ENCODE measurements at places on chromosomes 7 and 10. TPM values are rescaled to one million over a fixed set of nuclear protein-coding genes. Genes with fewer than 3 reads are reported as not detected.

- no peaks in the 10 kb centered on the region for H3K36me3 ChIP-seq
- H3K27me3 ChIP-seq = no peaks in the 10 kb centered on the region
- no peak overlapping the region for H3K27ac ChIP-seq
- H3K4me3 ChIP-seq = no peak overlapping the region
- peaks cover 12% of the 10 kb centered on the region for H3K4me1 ChIP-seq
Measured at GRCh38 chr10:76885816-76886215, 751.8 kb downstream of the KCNMA1 start.

DNA sequence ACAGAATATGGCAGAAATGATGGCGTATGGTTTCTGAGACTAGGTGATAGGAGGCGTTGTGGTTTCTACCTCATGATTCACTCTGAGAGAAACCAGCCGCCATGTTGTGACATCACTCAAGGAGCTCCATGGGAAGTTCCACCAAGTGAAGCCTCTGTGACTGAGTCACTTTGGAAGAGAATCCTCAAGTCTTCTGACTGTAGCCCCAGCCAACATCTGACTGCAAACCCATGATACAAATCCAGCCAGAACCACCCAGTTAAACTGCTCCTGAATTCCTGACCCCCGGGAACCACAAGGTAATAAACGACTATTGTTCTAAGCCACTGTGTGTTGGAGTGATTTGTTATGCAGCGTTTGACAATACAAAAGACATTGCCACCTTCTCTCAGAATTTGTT is 91.1 kb upstream of the CARD11 start:
- no peak overlapping the region for H3K4me3 ChIP-seq
- no peaks in the 10 kb centered on the region for H3K4me1 ChIP-seq
- H3K36me3 ChIP-seq = no peaks in the 10 kb centered on the region
- DNase-seq = no peak
- H3K27ac ChIP-seq = no peak overlapping the region
- no peaks in the 10 kb centered on the region for H3K27me3 ChIP-seq

GRCh38 chr7:99762680-99763327 is 21.2 kb downstream of the CYP3A4 start:
- no peaks in the 10 kb centered on the region for H3K27me3 ChIP-seq
- no peaks in the 10 kb centered on the region for H3K4me1 ChIP-seq
- H3K36me3 ChIP-seq = no peaks in the 10 kb centered on the region
- no peak overlapping the region for H3K4me3 ChIP-seq

- no peaks in the 10 kb centered on the region for H3K36me3 ChIP-seq
- no peak overlapping the region for H3K4me3 ChIP-seq
- no peak for DNase-seq
- peaks cover 11% of the 10 kb centered on the region for H3K4me1 ChIP-seq
- H3K27ac ChIP-seq = peak overlapping the region; percentile 6
Measured at GRCh38 chr10:86964061-86964846, 4.0 kb upstream of the ADIRF start.

Gene ADGRA1
- total RNA-seq = 0.28 TPM

Gene TCAF2
- 0.21 TPM for total RNA-seq

Gene MOSPD3
- total RNA-seq = 30.1 TPM

Gene MYPN
- total RNA-seq = 5.3 TPM
